ENCODE measurements at places on chromosomes 2 and 18.

- DNase-seq = no peak
Measured at GRCh38 chr2:192155511-192156118, 39.1 kb downstream of the TMEFF2 start.

DNA sequence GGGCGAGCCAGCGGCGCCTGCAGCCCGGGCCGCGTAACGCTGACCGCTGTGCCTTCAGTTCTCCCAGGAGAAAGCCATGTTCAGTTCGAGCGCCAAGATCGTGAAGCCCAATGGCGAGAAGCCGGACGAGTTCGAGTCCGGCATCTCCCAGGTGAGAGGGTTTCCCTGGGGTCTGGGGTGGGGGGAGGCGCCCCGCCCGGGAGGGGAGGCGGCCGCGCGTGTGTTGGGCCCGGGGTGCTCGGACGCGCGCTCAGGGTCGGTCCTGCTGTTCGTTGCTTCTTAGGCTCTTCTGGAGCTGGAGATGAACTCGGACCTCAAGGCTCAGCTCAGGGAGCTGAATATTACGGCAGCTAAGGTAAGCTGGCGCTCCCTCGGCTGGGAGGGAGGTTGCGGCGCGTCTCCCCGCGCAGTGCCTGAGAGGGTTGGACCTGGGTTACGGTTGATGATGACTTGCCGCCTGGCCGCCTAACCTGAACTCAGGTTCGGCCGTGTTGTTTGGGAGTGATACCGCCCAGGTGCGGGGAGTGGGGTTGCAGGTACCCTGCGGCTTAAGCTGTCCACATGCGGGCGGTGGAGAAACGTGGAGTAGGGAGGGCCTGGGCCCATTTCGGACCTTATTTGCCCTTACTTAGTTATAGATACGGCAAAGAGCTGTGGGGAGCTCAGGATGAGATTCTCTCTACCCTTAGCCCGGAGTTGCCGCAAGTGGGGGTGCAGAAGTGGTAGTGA lies 638 bp downstream of the RPS7 start:
- DNase-seq = no peak

DNA sequence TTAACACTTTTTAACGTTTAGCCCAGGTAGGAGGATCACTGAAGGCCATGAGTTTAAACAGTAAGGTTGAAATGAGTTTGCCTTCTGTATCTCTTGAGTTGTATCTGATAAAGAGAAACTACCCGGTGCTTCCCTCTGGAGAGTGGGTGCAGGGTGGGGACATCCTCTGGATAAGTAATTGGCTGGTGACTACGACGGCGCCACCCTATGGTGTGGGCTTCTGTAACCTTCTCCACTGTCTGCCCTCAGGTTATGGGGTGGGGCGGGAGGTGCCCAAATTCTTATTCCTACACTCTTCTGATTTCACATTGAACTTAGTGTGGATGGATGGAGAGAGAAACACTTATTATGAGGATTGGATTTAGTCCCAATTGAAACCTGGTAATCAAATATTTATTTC lies 68.8 kb downstream of the LDLRAD4 start:
- no peak for DNase-seq

DNA sequence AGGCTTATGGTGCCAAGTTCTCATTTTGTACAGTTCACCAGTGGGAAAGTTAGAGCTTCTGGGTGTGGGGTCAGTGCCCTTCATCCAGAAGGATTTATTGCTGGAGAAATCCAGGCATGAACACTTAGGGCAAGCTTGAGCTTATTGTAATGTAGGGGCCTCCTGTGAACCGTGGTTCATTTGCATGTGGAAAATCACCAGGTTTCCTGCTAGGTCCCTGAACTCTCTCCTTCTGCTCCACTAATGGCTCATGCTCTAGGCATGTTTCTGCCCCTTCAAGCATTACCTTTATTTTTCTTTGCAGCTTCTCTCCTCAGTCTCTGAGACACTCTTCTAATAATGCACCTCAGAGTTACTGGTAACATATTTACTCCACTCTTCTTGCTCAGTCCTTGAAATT lies 79.3 kb upstream of the FAM98A start:
- DNase-seq = no peak

- peak; percentile 65 for DNase-seq
Measured at GRCh38 chr2:29010946-29011345, 29.8 kb downstream of the TOGARAM2 start.

DNA sequence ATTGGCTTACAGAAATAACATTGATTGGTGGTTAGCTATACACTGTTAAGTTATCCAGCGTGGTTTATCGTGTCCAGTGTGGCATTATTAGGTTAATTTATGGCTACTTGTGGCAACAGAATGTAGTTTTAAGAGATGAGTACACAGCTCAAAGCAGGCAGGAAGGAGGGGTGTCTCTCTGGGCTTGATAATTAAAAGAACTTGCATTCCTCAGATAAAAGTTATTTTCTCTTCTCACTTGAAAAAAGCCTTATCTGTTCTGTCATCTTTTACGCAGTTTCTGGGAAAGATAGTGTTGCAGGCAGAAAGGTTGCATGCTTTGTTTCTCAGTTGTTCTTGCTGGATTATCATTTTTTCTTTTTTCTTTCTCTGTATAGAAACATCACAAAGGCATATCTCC lies 154.4 kb upstream of the COL3A1 start:
- no peak for DNase-seq

DNA sequence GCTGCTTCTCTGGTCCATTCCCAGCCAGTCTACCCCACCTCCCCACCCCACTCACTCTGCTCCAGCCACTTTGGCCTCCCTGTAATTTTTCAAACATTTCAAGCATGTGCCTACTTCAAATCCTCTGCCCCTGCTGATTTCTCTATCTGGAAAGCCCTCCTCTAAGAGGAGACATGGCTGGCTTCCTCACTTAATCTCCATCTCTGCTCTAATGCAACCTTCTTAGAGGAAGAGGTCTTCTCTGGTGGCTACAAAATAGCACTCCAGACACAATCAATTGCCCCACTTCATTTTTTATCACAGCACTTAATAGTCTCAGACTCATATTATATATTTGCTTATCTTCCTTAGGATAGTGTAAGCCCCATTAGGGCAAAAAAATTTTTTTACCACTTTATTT lies 161.1 kb upstream of the SLC39A10 start:
- no peak for DNase-seq

DNA sequence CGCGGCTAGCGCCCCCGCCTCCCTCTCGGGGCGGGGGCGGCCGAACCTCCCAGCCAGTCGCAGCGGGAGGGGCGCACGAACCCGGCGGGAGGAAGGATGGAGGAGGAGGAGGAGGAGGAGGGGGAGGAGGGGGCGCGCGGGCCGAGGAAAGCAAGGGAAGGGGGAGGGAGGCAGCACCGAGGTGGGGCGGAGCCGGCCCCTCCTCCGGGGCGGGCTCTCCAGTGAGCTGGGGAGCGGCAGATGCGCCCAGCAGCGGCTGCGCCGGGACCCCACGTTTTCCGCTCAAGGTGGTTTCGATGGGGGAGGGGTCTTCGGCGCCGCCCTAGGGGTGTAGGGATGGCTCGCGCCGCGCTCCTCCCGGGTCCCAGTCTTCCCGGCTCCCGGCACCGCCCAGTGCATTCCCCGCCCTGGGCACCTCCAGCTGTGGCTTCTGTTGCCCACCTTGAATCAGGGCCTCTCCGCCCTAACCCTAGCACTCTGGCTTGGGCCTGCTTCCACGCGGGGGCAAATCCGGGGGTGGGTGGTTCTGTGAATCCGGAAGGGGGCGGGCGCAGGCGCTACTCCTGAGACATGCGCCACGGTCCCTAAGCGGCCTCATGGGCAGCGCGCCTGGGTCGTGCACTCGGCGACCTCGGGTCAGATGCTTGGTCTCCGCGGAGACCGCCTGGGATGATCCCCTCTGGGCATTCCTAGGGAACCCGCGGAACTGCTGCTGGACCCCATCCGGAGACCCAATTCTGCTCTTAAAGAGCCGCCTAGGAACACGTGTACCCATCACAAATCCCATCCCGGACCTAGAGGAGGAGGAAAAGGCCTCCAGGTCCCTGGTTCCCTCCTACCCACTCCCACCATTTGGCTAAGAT lies at the start of gene FBXO41:
TSS of gene FBXO41 (minus strand) at position 183 of the 863 bp plus-strand sequence. CDS start 14,848 bp downstream, outside the sequence.
- DNase-seq = peak; percentile 92

DNA sequence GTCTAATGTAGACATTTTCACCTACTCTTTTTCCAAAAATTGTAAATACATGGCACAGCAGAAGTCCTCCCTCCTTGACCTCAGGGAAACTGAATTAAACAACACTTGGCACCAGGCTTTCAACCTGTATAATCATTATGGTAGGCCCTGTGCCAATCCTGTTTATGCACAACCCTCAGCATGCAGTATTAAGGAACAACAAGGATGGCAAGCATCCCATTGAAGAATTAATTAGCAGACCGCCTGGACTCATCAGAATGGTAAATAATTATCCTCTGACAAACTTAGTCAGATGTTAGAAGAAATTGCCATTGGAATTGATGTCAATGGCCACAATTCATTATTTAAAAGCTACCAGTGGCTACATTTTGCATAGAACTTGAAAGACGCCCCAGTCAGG lies 66.3 kb upstream of the GALNT5 start:
- DNase-seq = no peak

Measured in NK-92 treated with Interleukin-12 subunit alpha and Interleukin-12 subunit beta, amount 100 ng/mL, for 24 hours (cell line).